Kidney epithelial cell (primary cell): ENCODE measurements at places on chromosomes 4 and X.

DNA sequence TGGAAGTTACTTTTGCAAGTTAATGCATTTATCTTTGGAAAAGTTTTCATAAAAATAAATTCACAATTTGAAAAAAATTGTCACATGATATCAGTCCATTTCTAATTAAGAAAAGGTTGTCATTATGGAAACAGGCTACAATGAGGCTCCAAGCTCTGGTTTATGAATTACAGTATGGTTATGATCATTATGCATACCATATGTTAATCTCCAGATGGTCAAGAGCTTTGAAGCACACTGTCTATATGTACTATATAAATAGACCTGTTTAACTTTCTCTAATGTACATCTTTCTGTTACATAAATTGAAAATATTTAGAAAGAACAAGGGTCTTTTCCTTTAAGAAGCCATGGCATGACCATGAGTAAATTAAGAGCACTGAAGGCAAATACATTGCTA lies 2338.8 kb downstream of the PCDH7 start:
- DNase-seq: no peak

- DNase-seq: no peak
These were observed 5.9 kb downstream of the COL25A1 start for GRCh38 chr4:109296527-109296926.

DNA sequence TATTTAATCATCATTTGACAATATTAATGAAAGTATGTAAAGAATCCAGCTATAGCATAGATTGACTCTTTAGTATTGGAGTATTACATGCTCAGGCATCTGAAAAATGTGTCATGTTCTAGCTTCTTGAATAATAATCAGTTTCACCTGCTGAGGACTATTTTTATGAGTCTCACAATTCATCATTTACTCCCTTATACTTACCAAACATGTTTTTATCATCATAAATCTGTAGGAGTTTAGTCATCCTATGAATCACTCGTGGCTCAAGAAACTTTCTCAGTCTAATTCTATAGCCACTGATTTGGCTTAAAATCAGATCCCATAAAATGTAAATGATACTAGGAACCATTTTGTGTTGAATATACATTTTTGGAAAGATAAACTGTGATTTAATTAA lies 1616.1 kb downstream of the C4orf33 start:
- peak; percentile 12 for DNase-seq

DNA sequence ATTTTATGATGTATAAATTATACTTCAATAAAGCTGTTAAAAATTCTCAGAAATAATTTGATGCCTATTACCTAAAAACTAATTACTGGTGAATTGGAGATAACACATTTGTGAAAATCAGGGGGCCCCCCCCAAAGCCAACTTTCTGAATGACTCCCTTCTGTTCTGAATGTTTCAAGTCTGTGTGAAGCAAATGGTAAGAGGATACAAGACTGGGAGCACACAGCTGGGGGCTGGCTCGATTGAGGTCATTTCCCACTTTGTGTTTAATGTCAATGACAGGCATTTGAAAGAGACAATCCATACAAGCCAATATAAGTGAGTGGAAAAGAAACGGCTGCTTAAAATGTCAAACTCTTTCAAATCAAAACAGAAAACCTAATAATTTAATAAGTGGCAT lies 155.8 kb downstream of the SH2D1A start:
- no peak for DNase-seq

DNA sequence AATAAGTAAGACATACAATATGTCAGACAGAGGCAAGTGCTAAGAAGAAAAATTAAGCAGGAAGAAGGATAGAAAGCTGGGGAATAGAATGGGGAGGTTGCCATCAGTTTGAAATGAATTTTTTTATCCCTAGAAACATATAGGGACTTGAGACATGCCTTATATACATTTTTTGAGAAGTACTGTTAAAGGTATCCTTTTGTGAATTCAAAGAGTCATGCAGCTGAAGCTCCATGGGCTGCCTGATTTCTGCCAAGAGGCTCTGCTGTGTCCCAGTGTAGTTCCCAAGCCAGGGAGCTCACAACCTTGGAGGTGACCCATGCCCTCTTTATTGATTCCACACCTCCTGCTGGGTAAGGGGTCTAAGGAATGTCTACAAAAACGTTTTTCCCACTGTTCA lies 564.6 kb upstream of the DIPK2B start:
- DNase-seq: no peak

- DNase-seq: no peak
These were observed 39.6 kb downstream of the CLDN34 start for GRCh38 chrX:10006770-10007169.

DNA sequence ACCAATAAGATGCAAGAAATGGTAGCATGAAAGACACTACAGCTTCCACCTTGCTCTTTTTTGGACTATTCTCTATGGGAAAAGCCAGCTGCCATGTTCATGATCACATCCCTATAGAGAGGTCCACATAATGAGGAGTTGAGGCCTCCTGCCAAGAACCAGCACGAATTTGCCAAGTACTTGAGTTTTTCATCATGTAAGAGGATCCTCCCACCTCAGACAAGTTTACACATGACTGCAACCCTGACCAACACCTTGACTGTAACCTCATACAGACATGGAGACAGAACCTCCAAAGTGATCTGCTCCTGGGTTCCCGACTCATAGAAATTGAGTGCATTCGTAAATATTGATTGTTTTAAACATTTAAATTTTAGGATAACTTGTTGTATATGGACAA lies 135.2 kb upstream of the TSPAN5 start:
- no peak for DNase-seq
